HCEC 1CT (cell line): ENCODE measurements at places on chromosomes 7 and 10.

- DNase-seq, result peak; percentile 58
These were observed 9.8 kb downstream of the LFNG start for GRCh38 chr7:2529161-2530070.

- no peak for DNase-seq
These were observed 40.4 kb upstream of the OPN4 start for GRCh38 chr10:86613905-86614304.

GRCh38 chr10:84933402-84933801 lies 605.0 kb downstream of the CCSER2 start:
- no peak for DNase-seq

GRCh38 chr10:124351481-124352220 lies 67.1 kb downstream of the OAT start:
- no peak for DNase-seq

GRCh38 chr10:15742836-15743235 lies 23.1 kb upstream of the ITGA8 start:
- no peak for DNase-seq

DNA sequence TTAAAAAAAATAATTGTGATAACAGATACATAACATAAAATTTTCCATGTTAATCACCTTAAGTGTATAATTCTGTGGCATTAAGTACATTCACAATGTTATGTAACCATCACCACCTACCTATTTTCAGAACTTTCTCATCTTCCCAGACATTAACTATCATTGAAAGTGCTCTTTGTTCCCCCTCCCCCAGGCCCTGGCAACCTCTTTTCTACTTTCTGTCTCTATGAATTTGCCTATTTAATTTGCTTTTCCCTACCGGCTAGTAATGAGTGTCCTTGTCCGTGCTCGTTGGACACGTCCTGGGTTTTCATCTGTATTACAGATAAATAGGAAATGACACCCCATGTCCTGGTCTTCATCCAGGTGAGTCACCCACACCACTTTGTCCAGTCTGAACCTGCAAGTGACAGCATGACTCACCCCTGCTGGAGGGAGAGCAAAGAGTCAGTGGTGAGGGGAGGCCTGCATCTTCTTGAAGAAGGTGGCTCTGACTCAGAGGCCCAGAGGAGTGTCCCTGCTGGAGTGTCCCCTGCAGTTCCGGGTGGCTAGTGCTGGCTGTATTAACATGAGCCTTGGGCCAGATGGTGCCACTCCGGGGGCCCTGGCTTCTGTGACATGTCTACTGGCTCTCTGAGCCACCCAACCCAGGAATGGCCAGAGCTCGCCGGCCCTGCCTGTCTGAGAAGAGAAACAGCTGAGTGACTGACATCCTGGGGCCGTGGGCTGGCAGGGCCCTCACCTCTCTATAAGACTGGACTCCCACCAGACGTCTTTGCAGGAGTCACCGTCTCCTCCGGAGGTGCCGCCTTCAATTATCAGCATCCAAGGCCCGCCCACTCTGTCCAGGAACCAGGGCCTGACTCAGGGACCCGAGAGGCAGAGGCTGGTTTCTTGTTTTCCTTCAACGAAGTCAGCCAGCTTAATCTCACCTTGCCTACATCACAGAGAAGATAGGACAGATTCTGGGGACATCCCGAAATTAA lies 503.2 kb upstream of the MKI67 start:
- no peak for DNase-seq

- no peak for DNase-seq
These were observed 5.0 kb upstream of the CDH23 start for GRCh38 chr10:71391701-71392100.

- DNase-seq, result no peak
These were observed 57.0 kb upstream of the NMT2 start for GRCh38 chr10:15225511-15225910.

DNA sequence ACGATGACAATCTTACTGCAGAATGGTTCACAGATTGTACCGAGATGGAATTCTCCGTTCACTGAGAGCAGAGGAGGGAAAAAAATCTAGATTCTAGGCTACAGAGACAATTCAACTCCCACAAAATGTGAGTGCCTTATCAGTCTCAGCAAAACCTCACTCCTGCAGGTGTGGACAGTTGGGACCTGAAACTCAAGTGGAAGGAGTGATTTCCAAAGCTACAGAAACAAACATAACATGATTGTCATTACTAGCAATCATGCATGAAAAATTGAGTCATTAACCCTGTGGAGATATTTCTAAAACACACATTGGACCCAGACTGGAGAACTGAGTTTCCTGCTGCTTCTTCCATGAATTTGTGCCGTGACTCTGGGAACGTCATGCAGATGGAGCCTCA lies 70.3 kb downstream of the CALML3 start:
- no peak for DNase-seq

DNA sequence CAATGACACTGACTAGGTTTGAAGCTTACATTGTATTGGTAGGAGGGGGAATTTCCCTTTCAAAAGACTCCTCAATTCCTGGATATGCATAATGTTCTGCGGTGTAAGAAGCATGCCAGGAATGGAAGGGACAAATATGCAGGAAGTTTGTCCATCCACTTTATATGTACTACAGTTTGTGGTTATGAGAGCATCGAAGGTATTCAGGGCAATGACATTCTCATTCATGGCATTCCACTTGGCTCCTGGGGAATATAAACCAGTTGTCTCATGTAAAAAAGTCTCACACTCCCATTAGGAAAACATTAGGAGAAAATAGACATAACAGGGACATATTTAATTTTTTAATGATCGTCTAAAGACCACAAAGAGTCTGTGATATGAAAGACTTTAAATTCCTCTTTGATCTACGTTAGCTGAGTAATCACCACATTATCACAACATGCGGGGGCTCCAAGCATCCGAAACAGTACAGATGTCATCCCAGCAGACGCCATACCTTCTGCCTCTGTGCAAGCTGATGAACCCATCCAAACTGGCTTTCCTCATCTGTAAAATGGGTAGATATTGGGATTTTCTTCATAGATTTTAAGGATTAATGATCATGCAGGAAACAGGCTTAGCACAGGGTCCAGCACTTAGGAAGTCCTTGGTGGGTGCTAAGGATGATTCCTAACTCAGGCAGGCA lies 675.3 kb downstream of the INHBA start:
- DNase-seq, result peak; percentile 96

DNA sequence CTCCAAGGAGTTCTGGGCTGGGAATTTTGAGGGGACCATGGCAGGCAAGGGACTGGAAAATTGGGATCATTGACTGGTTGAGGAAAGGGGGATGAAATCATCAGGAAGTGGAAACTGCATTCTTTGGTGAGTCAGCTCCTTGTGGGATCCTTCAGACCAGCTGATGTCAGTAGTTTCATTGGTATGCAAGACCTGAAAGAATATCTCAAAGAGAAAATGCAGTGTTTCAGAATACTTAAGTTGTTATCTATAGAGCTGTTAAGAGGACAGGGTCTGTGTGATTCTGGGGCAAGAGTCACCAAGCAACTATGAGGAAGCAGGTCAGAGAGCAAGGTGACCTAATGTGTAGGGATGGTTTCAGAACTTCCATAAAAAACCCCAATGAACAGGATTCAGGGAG lies 595.9 kb upstream of the AUTS2 start:
- DNase-seq, result no peak

GRCh38 chr7:129675521-129675920 lies 64.0 kb downstream of the NRF1 start:
- no peak for DNase-seq

GRCh38 chr7:20647908-20648776 lies 32.7 kb downstream of the ABCB5 start:
- no peak for DNase-seq

DNA sequence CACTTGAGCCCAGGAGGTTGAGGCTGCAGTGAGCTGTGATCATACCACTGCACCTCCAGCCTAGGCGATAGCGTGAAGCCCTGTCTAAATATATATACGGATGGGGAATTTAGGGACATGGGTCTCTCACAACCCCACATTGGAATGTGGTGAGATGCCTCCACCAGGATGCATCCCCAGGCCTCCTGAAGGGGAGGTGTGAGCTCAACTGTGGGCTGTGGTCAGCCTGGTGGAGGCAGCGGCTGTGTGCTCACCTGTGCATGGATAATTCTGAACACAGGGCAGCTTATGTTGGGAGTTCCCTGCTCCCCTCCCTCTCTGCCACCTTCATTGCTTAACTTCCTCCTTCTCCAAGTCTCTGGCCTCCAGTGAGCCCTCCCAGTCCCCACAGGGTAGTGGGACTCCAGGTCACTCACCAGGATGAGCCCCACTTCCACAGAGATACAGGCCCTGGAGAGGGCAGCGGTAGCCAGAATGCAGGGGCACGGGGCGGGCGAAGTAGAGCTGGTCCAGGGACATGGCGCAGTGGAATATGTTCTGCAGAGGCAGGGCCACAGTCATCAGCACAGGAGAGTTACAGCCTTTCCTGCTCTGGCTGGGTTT lies 30.4 kb downstream of the PYROXD2 start:
- no peak for DNase-seq

DNA sequence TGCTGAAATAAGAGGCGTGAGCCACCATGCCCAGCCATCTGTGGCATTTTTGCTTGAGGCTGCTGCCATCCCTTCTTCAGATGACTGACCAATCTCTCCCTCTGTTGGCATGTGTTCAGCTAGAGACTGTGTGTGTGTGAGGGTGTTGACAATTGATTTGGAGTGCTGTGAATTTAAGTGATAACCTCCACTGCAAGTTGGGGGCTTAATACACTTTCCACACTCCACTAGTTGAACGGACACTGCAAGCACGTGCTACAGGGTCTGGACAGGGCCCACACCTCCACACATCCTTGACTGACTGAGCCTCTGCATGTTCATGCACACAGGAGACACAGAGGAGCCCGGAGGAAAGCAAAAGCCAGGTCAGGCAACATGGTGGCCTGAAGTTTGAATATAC lies 51.3 kb downstream of the BRAF start:
- DNase-seq, result no peak

DNA sequence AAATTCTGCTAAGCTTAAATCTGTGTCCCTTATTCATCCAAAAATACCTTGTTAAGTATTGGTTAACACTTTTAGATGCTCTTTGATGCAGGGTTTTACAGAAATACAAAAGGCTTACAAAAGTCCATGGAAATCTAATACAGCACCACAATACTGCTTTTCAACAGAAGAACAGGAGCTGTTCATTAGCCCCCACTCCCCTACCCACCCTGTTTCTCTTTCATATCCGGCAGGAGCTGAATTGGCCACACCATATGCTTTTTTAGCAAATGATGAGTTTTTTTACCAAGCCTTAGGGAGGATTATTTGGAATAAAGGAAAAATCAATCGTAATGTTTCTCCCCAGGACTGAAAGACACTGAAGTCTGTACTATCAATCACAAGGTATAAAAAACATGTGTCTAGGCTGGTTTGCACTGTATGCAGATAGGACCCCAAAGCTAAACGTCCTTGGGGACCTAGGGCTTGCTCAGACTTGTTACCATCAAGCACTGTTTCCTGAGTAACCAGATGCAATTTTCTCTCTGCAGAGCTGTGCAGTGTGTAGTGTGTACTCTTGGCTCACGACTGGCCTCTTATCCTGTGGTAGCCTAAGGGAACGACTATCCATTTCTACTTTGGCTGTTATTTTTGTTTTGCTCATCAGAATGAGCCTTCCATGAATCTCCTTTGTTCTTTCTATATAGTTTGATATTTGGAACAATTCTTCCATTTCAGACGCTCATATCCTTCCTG lies 143.3 kb upstream of the LRGUK start:
- no peak for DNase-seq

DNA sequence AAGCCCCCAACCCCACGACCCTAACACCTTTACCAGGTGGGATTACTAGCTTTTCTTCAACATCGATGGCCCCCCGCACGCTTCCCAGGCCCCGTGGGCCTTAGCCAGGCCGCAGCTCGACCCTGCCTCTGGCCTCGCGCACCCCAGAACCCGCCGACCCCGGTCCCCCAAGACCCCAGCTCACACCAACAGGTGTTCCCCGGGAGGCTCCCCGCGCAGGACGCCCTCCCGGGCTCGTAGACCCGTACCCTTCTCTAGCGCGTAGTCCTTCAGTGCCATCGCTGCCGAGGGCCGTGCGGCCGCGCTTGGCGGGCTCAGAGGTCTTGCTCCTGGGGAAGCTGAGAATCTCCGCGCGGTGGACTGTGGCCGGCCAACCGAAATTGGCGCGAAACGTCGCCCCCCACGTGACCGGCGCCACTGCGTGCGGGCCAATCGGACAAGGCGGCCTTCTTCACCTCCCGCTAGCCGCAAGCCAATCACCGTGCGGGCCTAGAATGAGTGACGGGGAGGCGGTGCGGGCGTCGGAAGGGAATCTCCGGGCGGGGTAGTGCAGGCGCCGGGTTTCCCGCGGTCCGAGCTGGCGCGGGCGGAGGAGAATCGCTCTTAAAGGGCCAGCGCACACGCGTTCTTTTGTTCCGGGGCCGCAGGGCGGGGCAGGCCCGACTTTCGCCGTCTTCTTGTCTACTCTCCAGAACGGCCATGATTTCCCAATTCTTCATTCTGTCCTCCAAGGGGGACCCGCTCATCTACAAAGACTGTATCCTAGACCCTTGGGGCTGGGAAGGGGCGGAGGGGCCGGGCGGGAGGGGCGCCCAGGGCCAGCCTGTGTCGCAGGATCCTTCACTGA lies at the start of the genes AP4M1 and MCM7:
TSS of gene AP4M1 (plus strand) at position 628 of the 847 bp plus-strand sequence. CDS start at position 700, 72 bp downstream.
TSS of gene MCM7 (minus strand) at position 382 of the 847 bp plus-strand sequence. CDS start at position 279, 103 bp downstream.
- DNase-seq, result peak; percentile 100

GRCh38 chr10:14433147-14433546 lies 102.4 kb upstream of the FRMD4A start:
- DNase-seq, result no peak

DNA sequence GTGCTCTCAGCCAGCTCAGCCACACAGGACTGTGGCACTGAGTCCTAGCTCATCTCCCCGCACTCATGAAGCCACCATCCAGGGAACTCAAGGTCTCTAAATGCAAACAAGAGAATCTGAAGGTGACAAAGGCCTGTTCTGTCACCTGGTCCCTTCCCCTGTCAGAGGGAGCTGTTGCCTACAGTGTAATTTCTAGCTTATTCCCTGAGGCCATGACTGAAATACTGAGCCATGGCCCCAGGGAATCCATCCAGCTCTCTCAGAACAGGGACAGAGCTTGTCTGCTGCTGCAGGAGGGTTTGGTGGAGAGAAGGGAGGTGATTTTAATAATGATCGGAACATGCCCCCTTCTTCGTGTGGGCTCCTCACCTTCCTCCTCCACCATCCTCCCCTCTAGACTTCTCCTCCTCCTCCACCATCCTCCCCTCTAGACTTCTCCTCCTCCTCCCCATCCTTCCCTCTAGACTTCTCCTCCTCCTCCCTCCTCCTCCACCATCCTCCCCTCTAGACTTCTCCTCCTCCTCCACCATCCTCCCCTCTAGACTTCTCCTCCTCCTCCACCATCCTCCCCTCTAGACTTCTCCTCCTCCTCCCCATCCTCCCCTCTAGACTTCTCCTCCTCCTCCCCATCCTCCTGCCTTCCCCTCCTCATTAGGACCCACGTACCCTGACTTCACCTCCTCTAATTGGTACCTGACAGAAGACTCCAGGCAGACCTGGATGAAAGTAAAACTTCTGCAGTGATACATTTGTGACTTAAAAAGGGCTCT lies 338.0 kb upstream of the MKI67 start:
- peak; percentile 11 for DNase-seq
